Hematopoietic multipotent progenitor cell treated with erythropoietin and hydrocortisone succinate and interleukin-3 and kit ligand, for 8 days (in vitro differentiated cells): ENCODE measurements at places on chromosomes 11 and 22.

- no peak for DNase-seq
These were observed 155.1 kb downstream of the TENM4 start for GRCh38 chr11:79285756-79286155.

GRCh38 chr11:59380263-59381059 is 21.8 kb downstream of the OR5AN1 start:
- DNase-seq, result no peak

GRCh38 chr11:129146191-129146590 is 45.9 kb downstream of the ARHGAP32 start:
- DNase-seq, result no peak

GRCh38 chr11:48088682-48089050 is 108.3 kb downstream of the PTPRJ start:
- no peak for DNase-seq

DNA sequence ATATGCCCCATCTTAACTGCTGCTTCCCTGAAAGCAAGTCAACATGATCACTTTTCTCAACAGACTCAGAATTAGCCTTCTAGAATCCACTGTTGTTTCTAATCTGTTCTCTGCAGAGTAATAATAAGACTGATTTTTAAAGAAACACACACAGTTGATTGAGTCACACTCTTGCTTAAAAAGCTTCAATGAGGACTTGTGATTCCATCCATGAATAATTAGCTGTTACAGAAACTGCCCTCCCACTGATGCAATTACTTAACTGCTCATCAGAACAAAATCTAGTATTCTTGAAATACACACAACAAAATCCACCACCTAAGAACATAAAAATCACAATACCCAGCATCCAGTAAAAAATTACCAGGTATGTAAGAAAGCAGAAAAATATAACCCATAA is 100.5 kb upstream of the TIMP3 start:
- no peak for DNase-seq

DNA sequence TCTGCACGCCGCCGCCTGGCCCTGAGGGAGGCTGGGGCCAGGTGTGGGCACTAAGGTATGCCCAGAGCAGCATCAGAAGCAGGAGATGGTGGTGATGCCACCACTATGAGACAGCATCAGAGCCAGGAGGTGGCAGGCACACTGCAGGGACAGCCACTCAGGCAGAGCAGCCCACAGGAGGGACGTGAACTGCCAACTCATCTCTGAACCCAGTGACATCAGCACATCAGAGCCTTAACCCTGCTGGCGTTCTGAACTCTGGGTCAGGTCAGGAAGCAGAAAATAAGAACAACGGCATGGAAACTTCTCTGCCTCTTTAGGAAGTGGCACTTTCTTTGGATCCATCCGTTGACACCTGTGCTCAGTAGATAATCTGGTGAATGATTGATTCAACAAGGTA is 14.7 kb upstream of the IFT27 start:
- DNase-seq, result peak; percentile 15

DNA sequence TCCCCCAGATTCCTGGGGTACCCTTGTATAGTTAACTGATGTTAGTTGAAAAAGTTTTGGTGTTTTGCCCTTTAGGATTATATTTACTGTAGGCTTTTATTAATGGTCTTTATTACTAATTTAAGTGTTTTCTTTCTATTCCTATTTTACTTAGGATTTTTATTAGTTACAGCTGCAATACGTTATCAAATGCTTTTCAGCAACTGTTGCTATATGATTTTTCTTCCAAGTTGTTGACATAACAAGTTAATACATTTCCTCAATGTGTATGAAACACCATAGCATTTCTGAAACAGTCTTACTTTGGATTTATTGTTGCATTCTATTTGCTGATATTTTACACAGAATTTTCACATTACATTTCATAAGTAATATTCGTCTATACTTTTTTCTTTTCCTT is 81.2 kb upstream of the RASSF10 start:
- DNase-seq, result no peak

DNA sequence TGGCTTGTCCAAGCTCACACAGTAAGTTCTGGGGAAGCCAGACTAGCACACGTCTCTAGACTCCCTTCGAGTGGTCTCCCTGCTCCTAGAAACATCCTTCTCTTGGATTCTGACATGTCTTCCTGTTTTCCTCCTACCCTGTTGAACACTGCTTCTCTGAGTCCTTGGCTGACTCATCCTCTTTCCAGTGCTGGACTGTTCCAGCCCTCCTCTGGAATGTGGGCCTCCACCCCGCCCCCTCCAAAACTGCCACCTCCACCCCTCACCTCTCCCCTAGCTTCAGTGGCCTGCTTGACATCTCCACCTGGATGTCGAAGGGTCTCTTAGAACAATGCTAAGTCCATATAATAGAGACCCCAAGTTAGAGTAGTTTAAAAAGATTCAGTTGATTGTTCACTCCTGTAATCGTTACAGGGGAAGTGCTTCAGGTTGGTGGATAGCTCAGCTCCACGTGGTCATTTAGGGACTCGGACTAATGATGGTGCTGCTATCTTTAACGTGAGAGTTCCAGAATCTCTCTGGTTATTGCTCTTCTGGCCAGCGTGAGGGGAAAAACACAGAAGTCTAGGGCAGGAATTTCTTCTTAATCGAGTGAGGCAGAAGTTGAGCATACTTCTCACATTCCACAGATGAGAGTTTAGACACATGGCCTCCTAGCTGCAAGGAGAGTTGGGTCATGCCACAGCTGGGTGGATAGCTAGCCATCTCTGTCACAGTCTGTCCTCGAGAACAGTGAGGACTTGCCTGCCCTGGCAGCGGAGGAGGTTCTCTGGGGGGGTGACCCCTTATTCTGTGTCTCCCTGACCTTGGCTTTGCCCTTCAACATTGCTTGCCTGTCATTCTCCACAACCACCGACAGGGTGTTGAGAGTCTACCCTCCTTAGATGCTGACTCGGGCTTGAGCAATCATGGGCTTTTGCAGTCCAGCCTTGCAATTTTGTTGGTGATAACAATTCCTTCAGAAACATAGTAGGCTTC is 4.7 kb upstream of the C11orf96 start:
- no peak for DNase-seq

DNA sequence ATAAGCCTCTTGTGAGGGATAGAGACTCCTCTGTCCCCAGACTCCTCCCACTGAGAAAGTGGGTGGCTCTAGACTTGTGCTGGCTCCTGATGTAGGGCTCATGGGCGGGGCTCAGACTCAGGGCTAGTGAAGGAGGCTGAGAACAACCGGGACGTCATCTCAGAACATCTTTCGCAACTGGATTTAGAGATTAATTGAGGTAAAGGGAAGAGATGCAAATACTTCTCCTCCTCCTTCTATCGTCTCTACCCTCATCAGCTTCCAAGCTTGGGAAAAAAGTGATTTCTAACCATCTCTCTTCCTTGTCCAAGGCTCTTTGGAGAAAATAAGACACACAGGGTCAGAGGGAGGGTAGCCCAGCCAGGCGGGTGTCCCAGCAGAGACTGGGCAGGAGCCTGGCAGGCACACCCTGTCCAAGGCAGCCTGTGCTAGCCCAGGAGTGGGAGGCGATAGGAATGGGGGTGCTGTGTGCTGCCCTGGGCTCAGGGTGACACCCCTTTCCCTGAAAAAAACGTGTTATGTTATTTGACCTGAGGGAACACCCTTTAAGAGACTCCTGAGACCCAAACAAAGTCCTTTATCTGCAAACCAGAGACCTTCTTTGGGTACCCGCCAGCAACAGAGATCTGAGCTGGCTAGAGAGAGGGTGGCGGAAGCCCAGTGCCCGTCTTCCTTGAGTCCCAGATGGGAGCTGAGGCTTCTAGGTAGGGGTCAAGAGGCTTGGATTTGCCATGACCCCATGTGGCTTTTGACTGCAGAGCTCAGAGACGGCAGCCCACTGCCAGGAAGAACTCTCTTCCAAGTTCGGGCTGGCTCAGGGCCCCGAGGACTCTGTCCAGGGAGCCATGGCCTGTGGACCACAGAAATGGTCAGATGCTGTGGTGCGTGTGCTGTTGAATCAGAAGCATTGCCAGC is 160.9 kb downstream of the ADAMTS15 start:
- no peak for DNase-seq

GRCh38 chr11:61587951-61588727 is 7.3 kb upstream of the SYT7 start:
- DNase-seq, result peak; percentile 13

DNA sequence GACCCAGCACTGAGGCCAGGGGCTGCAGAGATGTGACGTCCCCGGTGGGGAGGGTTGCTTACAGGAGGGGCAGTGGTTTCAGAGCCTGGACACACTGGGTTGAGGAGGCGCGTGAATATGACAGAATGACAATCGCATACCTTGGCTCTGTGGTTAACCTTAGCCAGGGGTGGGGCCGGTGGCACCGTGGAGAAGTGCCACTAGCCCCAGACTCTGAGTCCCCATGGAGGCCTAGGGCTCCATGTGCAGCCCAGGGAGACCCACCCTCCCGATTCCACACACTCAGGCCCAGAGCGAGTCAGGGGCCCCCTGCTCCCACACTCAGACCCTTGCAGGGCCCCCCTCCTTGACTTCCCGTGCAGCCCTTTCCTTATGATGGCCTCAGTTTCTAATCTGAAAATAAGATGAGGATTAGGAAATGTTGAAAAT is 3.6 kb upstream of the ACR start:
- no peak for DNase-seq

DNA sequence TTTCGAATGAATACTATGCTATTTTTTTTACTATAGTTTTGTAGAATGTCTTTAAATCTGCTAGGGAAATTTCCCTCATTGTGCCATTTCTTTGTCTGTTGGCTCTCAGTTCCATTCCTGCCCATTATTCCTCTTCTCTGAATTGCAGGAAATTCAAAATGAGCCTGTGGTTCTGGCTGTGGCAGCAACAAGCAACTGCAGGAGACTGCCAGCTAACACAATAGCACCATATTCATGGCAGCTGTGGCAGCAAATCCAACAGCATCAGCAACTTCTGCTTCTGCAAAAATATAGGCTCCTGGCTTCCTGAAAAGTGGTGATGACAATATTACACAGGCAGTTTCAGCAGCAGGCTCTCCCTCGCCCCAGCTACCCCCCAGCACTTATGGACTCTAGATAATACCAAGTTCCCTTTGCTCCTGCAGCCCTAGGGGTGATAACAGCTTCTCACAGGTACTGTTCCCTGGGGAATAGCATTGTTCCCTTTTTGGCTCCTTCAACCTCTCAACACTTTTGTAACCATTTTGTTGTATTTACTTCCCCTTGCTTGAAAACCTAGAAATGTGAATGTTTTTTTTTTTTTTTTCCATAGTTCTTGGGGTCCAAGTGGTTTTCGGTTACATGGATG is 9.3 kb downstream of the PATE4 start:
- no peak for DNase-seq

DNA sequence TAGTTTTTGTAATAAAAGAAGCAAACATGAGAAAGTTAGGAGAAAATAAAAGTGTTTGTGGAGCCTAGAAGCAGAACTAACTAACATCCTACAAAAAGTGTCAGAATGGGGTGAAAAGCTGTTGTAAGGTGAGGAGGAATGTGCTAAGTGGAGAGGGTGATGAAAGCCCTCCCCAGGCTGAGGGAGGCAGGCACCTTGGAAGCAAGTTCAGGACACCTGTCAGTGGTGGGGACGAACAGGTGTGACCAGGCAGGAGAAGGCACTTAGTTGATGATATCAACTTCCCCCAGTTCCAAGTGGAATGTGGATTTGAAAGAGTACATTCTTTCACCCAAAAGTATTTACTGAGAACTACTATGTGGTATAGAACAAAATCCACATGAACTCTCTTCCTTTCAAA is 18.7 kb upstream of the BMAL1 start:
- DNase-seq, result no peak
